NCI-H460 (cell line): ENCODE measurements at places on chromosomes 13 and 19.

GRCh38 chr19:28574212-28574611, 638.7 kb downstream of the UQCRFS1 start:
- no peak for DNase-seq

DNA sequence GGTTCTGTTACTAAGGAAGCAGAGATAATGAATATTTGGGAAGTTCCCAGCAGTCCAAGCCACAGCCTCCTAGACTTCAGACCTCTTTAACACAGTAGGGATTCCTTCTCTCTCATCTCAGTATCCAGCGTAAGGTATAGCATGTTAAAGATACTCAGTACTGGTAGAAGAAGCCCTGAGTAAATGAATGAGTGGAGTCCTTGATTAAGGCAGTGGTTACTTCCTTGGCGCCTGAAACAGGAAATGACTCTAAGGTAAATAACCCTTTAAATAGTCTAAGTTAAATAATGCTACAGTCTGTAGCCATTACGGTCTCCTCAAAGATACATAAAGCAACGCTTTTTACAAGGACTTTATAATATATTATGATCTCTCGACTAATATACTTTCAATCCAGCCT, 650.8 kb upstream of the MIR17HG start:
- no peak for DNase-seq

DNA sequence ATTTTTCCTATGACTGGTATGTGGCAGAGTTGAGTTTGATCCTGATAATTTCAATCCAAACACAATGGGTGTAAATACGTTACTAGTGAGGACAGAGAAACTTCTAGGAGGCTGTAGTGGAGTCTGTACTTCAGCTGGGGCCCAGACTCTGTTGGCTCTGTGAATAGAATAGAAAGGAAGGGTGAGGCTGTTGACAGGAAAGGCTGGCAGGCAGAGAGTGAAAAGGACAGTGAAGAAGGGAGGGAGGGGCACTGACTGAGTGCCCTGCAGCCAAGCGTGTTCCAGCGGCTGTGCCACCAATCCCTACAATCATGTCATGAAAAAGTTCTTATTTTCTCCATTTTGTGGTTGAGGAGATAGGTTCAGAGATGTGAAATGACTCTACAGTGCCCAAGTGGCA, 80.5 kb downstream of the MBNL2 start:
- DNase-seq = no peak

DNA sequence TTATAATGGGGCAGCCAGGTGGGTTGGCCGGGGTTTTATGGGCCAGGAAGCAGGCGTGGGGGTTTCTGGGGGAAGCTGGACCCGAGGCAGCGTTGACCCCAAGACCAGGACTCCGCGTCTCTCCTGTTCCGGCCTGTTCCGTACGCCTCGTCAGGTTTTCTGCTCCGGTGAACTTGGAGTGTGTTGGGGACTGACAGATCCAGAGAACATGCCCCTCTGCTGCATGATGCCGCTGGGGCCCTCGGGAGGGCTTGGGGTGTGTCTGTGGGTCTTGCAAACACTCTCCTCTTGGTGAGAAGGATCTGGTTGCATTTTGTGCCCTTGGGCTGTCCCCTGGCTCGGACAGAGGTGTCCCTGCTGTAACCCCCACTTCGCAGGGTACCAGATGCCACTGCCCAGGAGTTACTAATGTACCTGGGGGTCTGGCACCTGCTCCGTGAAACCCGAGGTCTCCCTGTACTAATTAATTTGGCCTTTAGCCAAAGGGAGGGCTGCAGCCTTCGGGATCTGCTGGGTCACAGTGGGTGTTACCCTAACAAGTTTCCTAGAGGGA, 15.6 kb downstream of the KDM4B start:
- no peak for DNase-seq

GRCh38 chr19:30226464-30227011, 145.6 kb upstream of the ZNF536 start:
- no peak for DNase-seq

DNA sequence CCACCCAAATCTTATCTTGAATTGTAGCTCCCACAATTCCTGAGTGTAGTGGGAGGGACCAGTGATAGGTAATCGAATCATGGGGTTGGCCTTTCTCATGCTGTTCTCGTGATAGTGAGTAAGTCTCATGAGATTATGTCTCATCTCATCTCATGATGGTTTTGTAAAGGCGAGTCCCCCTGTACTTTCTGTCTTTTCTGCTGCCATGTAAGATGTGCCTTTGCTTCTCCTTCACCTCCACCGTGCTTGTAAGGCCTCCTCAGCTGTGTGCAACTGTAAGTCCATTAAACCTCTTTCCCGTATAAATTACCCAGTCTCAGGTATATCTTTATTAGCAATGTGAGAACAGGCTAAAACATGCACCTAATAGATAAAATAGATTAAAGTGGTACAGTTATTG, 756.4 kb upstream of the SLITRK5 start:
- DNase-seq = no peak

- DNase-seq = peak; percentile 54
Observed at GRCh38 chr13:45511310-45512097, 46.8 kb downstream of the COG3 start.

DNA sequence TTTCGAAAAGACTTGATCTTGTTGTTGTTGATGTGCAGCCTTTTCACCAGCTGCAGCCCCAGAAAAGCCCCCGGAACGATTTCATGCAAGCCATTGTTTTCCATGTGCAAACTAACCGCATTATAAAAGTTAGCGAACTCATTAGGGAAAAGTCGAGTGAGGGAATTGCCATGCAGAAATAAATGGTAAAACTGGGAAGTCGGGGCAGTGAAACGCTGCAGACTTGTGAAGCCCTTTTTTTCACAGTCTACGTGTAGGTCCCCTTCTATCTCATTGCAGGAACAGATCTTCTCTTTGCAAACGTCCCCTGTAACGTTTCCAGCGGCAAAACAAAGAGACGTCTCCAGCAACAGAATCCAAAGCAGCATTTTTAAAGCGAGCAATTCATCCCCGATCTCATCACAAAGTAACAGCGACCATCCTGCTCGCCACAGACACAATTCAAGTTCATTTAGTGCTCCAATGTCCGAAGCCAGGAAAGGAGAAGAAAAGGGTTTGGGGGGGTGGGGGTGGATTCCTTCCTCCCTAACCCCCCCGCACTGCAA, 1.1 kb downstream of the SLITRK1 start:
- DNase-seq = no peak

DNA sequence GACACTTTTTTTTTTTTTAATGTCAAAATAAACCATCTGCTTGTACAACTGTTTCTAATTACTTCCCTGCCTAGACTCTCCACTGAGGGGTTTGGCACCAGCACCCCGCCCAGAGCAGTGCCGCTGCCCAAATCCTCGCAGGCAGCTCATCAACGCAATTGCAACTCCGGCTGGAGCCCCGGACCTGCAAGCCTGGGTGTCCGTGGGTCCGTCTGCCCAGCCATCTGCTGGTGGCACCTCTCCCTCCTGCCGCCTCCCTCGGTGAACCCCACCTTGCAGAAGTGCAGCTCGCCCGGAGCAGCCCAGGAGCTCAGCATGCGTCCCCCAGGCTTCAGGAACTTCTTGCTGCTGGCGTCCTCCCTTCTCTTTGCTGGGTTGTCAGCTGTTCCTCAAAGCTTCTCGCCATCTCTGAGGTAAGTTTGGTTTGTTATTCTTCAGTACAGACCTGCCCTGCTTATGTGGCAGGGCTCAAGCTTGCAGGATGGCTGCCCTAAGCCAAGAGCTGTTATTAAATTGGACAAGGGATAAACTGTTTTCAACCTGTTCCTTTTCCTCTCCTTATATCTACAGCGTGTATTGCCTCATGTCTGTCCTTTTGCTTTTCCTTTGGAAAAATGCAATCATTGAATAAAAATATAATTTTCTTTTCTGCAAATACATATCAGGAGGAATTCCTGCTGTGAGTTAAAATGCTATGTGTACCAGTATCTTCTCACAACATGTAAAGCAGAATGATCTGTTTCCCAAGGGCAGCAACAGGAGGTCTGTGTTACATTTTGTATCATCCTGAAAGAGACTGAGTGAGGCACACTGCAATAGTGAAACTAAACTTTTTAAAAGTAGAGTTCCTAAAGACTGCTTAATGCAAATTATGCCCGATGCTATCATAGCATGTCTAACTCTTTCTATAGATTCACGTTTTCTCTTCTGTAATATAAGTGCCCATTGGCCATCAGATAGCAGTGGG, at the start of gene ITGBL1:
Gene ITGBL1, plus strand, starts transcription at position 157 of the 967 bp plus-strand sequence. Its CDS starts 159 bp downstream, at position 316.
- DNase-seq = no peak

DNA sequence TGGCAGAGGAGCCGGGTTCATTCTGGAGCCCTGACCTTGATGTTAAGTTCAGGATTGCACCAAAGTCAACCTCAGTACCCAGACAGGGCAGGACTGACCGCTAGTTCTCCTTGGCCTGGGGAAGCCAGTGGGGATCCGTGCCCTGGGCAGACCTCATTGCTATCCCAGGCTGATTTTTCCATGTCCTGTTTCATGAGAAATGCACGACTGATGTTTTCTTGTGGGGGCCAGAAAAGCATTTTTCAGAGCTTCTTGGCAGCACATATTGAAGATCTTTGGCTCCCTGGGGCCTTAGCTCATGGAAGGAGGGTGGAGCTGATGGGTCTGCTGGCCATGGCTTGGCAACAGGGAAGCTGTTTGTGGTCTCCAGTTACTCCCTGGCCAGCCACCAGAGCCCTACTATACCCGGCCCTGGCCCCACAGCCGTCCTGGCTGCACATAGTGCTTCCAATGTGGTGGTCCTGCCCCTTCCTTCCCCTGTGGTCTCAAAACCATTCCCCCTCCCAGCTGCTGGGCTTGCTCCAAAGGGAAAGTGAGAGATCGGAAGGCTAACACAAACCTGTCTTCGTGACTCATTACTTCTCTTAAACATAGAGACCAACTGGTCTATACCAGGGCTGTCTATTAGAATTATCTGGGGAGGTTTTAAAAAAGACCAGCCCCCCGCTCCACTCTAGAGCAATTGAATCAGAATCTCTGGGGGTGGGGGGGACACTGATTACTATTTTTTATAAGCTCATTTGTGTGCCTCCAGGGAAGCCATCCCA, 11.2 kb downstream of the IL17D start:
- no peak for DNase-seq

DNA sequence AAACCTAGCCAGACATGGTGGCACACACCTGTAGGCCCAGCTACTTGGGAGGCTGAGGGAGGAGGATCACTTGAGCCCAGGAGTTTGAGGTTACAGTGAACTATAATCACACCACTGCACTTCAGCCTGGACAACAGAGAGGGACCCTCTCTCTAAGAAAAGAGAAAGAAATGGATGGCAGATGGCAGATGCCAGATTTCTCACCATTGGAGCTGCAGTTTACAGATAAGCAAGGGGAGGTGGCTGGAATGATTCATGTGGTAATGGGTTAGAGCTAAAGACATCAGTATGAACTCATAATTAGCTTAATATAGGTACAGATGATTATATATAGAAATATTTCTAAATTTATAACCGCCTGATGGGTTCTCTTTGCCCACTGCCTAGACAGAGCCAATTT, 80.1 kb upstream of the IPO5 start:
- no peak for DNase-seq

DNA sequence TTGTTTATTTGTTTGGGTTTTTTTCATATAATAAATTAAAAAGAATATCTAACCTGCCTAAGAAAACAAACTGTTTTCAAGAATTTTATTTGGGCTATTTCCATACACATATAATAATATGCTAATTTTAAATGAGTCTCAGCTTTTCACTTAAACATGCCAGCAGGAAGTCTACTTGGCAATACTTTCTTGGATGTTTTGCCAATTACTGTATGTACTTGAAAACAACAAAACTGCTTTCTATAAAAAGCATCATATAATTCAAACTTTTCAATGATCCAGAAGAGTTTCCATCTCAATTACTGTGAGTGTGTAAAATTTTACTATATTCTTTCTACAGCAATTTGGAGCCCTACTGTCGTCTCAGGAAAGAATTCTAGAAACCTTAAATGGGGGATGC, 961.2 kb downstream of the PCDH17 start:
- DNase-seq = no peak

- DNase-seq = no peak
Observed at GRCh38 chr13:20779405-20779804, 5.6 kb upstream of the EEF1AKMT1 start.

- DNase-seq = peak; percentile 59
Observed at GRCh38 chr19:38361633-38362075, 12.7 kb upstream of the PSMD8 start.

- DNase-seq = no peak
Observed at GRCh38 chr19:12672744-12673143, 6.1 kb downstream of the WDR83 start.

DNA sequence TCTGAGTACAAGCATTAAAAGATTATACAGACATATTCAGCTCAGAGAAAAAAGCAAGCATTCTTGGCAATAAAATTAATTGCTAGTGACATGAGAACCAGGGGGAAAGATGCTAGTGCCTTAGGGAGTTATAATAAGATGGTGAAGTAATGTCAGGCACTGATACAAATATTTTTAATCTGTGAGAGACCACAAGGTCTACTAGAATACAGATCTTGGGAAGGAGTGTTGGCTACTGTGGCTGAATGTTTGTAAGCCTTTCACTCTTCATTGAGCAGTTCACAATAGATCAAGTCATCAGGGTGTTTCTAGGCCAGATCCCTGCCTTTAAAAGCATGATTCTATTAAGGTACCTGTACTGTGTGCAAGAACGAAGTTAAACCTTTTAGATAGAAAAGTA, 16.4 kb downstream of the FREM2 start:
- DNase-seq = no peak

GRCh38 chr19:28960986-28961705, 251.8 kb downstream of the UQCRFS1 start:
- DNase-seq = no peak

- DNase-seq = no peak
Observed at GRCh38 chr13:34421347-34421719, 520.7 kb upstream of the NBEA start.

DNA sequence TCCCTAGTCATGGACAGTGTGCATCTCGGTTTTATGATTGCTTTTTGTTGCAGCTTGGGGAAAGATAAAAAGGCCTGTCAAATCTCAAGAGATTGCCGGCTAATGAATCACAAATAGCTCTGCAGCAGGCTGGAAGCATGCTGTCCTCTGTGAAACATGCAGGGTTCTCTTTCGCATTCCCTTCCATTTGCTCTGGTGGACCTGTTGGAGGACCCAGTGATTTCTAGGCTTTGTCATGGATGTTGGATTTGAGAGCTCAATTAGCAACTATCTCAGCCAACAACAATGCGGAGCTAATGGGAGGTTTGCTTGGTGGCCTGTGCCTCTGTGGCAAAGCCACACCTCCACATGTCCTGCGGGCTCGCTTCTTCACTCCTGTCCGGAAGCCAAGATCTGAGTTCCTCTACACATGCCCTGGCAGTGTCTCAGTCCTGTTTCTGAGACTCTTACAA, 418.1 kb upstream of the ARGLU1 start:
- DNase-seq = no peak

GRCh38 chr13:109756778-109757177, 29.6 kb downstream of the IRS2 start:
- DNase-seq = no peak

DNA sequence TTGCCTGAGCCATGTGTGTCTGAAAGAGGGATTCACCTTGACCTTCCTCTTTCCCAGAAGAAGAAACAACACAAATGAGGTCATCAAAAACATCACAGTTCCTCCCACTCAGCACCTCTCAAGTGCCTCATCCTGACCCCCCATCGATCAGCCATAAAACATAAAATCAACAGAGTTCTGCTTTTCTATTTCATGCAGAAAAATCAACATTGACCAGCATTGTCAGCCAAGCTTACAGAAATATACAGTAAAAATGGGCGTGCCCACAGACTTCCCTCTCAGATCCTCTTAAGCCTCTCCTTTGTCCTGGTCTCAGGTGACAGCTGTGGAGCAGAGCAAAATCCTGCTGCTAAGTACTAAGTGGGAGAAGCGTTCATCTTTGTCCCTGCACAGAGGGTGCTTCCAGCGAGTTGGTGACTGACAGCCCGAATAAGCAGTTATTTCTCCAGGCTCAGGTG, 213.3 kb downstream of the OLFM4 start:
- DNase-seq = no peak

GRCh38 chr13:50842990-50843256, 569 bp downstream of the DLEU7 start:
- DNase-seq = no peak
